NCI-H1436 (cell line): ENCODE measurements at places on chromosomes 3 and 15.
A peak's percentile ranks its signal among the peaks of the same experiment; 100 is the strongest.

DNA sequence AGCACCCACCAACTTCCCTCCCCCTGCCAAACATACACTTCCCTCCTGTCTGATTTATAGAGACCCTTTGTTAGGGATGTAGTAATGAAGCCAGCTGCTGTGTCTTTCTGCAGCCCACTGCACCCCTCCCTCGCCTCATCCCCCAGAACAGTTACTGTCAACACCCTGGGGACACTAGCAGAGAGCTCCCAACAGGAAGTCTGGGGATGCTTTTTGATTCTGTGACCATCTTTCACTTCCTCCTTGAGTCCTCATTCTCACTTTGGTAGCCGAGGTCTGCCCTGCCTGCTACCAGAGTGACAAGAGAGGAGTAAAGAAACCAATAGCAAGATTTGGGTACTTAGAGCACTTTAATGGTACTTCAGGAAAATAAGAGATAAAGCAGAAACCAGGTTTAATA is 201.6 kb downstream of the SATB1 start:
- DNase-seq, result peak; percentile 18

DNA sequence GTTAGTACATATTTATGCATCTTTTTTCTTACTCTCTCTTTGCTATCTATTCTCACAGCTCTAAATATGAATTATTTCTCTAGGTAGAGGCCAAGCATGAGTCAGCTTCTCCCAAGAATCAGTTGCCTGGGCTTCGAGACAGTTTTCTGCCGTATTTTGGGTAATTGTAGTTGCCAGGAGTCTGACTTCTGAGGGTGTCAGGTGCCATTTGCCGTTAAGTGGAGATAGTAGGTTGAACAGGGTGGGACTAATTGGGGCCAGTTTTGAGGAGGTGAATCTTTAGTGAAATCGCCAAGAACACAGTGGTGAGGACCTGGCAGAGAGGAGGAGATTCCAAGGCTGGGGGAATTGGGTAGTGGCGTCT is 7.8 kb upstream of the NRROS start:
- peak; percentile 54 for DNase-seq

DNA sequence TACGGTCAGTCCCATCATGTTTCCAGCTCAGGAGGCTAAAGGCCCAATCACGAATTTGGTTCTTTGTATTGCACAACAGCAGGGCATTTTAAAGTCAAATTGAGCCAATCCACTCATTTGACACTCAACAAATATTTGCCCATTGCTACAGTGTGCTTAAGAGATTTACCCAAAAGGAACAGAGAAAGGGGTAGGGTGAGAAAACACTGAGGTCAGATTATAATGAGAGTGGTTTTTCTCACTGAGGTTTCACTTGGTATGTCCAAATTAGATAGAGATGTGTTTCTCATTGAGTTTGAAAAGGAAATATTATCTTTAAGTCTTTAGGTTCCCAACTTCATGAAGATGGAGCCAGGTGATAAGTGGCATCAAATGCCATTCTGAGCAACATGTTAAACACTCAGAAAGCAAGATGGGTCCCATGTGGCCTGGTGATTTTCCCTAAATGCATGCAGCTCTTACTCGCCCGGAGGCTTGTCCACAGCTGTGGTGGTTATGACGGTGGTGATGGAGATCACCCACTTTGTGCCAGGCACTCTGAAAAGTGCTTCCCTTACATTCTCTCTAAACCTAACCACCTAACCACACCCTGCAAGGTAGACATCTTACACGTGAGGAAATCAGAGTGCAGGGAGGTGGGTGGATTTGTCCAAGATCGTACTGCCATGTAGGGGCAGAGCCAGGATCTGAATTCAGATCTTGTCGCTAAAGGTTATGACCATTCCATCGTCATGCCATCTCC is 31.2 kb upstream of the USP3 start:
- DNase-seq, result peak; percentile 61

DNA sequence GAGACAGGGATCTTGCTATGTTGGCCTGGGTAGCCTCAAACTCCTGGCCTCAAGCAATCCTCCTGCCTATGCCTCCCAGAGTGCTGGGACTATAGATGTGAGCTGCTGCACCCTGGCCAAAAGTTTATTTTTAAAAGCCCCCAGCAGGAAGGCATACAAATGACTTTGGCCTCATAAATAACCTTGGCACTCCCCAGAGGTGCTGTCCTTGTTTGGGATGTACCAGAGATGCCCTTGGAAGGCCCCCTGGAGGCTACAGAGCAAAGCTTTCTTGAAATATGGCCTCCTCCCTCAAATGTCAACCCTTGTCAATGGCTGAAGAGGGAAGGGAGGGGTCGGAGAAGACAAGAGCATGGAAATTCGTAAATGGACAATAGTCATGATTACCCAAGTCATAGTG is 14.0 kb upstream of the RTP3 start:
- DNase-seq, result no peak

GRCh38 chr3:54358316-54358715 is 236.0 kb downstream of the CACNA2D3 start:
- DNase-seq, result no peak

DNA sequence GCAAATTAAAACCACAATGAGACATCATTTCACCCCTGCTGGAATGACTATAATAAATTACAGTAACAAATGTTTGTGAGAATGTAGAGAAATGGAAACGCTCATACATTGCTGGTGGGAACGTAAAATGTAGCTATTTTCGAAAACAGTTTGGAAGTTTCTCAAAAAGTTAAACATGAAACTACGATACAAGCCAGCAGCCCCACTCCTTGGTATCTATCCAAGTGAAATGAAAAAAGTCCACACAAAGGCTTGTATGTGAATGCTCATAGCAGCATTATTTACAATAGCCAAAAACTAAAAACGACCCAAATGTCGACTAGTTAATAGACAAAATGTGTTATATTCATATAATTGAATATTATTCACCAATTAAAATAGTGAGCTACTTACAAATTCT is 22.9 kb upstream of the CFAP20DC start:
- DNase-seq, result no peak

GRCh38 chr3:10333349-10333650 is 12.4 kb upstream of the SEC13 start:
- no peak for DNase-seq

- DNase-seq, result no peak
Observed at GRCh38 chr15:89948796-89949195, 36.0 kb upstream of the ARPIN start.

GRCh38 chr3:127081001-127081720 is 98.2 kb downstream of the PLXNA1 start:
- no peak for DNase-seq

DNA sequence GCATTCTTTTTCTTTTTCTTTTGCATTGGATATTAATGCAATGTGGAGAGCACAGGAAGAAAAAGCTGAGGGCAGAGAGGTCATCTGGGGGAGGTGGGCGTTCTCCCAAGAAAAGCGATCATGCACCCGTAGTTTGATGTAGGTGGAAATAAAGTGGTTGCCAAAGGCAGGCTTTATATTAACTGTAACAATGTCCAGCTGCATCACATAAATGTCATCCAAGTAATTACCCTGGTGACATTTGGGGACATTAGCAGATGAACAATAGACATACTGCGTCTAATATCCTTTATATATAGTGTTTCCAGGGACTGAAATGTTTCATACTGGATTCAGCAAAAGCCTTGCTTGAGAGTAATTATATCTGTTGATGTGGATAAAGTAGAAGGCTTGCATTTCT is 135.5 kb downstream of the CNTN6 start:
- no peak for DNase-seq

GRCh38 chr15:28920781-28921331 is 35.1 kb downstream of the APBA2 start:
- DNase-seq, result no peak

- DNase-seq, result no peak
Observed at GRCh38 chr15:92614791-92615785, 40.5 kb downstream of the FAM174B start.

- DNase-seq, result no peak
Observed at GRCh38 chr3:42061713-42062380, 29.3 kb upstream of the TRAK1 start.

GRCh38 chr3:188135271-188135670 is 18.7 kb upstream of the LPP start:
- no peak for DNase-seq

GRCh38 chr15:67835297-67836133 is 4.3 kb downstream of the RNU6-1 start:
- DNase-seq, result no peak
